ENCODE measurements at places on chromosomes 5 and 9.

GRCh38 chr9:116154334-116154975, 864 bp downstream of the PAPPA start:
- DNase-seq: no peak

DNA sequence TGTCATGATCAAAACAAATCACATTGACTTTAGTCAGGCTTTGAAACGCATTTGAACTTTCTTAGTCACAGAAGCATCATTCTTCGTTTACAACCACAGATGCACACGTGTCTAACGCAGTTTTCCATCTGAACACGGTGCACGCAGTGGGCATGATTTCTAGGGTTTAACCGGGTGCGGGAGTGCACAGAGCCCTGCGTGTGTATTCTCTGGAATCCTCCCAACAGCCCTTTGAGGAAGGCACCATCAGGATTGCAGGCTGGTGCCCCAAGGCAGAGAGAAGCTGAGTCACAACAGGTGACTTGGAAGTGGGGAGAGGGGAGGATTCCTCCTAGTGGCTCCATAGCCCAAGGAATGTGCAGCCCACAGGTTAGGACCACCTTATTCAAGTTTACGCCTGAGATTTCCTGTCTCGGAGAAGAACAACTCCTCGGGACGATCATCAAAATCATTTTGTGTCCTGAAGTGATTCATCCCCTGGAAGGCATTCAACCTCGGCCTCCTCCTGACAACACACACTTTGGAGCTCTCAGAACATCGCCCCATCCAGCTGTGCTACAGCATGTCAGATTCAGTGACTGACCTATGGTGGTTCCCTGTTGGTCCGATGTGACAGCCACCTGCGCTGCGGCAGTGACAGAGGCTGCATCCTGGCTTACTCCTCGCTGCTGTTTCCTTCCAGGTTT, 13.1 kb downstream of the ROPN1L start:
- DNase-seq: no peak

GRCh38 chr9:115264313-115264712, 146.4 kb upstream of the TNC start:
- DNase-seq: no peak

GRCh38 chr5:33195431-33196165, 245.2 kb upstream of the TARS1 start:
- no peak for DNase-seq

GRCh38 chr5:123701511-123702200, 189.7 kb downstream of the CSNK1G3 start:
- no peak for DNase-seq

GRCh38 chr5:31845361-31845760, 206.4 kb downstream of the PDZD2 start:
- no peak for DNase-seq

DNA sequence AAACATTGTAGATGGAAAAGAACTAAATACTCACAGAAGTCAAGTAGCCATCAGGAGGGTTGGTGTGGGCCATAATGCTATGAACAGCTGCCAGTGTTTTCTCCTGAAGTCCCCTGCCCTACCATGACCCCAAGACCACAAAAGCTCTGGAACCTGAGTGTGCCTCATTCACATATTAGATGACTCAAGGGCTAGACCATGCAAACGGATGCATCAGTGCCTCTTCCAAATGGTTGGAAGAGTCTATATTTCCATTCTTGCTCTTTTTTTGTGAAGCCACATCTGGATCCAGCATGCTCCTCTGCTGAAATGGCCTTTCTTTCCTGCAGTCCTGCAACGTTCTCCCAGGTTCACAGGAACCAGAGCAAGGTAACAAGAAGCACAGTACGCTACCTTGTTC, 136.6 kb upstream of the EPB41L4A start:
- no peak for DNase-seq

GRCh38 chr9:3467593-3468219, 58.1 kb downstream of the RFX3 start:
- peak; percentile 22 for DNase-seq

GRCh38 chr5:45507178-45507577, 189.0 kb downstream of the HCN1 start:
- no peak for DNase-seq

GRCh38 chr5:1536322-1536845, 12.6 kb upstream of the LPCAT1 start:
- DNase-seq: peak; percentile 61

- DNase-seq: no peak
These were observed 143.9 kb downstream of the DMRTA1 start for GRCh38 chr9:22590336-22591033.

DNA sequence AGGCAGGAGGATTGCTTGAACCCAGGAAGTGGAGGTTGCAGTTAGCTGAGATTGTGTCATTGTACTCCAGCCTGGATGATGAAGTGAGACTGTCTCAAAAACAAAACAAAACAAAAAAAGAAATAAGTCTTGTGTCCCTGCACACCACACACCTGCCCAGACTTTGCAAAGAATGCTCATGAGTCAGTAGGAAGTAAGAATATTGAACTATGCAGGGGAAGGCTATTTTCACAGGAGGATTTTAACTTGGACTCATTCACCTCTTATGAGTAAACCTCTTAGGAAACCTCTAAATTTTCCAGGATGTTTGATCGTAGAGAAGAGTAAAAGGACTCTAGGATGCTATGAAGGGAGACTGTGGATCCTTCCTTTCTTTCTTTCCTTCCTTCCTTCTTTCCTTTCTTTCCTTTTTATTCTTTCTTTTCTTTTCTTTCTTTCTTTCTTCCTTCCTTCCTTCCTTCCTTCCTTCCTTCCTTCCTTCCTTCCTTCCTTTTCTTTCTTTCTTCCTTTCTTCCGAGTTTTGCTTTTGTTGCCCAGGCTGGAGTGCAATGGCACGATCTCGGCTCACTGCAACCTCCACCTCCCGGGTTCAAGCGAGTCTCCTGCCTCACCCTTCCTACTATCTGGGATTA, 96.7 kb upstream of the CLINT1 start:
- DNase-seq: no peak

DNA sequence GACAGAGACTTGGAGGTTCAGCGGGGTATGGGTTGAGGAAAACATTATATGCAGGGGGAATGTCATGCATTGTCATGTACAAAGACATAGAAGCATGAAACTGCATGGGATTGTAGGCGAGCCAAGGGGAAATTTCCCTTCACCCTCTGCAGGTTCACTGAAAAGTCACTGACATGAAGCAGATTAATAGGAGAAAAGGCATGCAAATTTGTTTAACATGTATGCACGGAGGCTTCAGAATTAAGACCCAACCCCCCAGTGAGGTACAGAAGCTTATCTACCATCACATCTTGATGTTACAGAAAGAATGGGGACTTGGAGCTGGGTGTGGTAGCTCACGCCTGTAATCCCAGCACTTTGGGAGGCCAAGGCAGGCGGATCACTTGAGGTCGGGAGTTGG, 18.5 kb downstream of the NIM1K start:
- no peak for DNase-seq

GRCh38 chr9:14941501-14942405, 31.5 kb upstream of the FREM1 start:
- no peak for DNase-seq

GRCh38 chr9:124342402-124342775, 72.9 kb downstream of the PSMB7 start:
- DNase-seq: no peak

DNA sequence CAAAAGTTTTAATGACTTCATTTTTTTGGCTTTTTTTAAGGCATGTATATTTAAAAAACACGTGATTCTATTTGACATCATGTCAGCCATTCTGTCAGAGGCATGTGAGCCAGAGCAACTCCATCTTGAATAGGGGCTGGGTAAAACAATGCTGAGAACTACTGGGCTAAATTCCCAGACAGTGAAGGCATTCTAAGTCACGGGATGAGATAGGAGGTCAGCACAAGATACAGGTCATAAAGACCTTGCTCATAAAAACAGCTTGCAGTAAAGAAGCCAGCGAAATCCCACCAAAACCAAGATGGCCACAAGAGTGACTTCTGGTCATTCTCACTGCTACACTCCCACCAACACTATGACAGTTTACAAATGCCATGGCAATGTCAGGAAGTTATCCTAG, 1000.6 kb upstream of the DMAC1 start:
- no peak for DNase-seq

GRCh38 chr9:130396581-130396980, 48.2 kb upstream of the ASS1 start:
- no peak for DNase-seq

- no peak for DNase-seq
These were observed 101.9 kb upstream of the TRIM32 start for GRCh38 chr9:116585204-116585603.

Data from stimulated activated CD4-positive, alpha-beta T cell treated with anti-CD3 and anti-CD28 coated beads, Interleukin-12 subunit alpha, Interleukin-12 subunit beta, amount 100 ng/mL, for 24 hours (primary cell).